ENCODE measurements at places on chromosomes 6 and 20.

GRCh38 chr6:137904822-137905617, 38.0 kb downstream of the TNFAIP3 start:
- DNase-seq: no peak

DNA sequence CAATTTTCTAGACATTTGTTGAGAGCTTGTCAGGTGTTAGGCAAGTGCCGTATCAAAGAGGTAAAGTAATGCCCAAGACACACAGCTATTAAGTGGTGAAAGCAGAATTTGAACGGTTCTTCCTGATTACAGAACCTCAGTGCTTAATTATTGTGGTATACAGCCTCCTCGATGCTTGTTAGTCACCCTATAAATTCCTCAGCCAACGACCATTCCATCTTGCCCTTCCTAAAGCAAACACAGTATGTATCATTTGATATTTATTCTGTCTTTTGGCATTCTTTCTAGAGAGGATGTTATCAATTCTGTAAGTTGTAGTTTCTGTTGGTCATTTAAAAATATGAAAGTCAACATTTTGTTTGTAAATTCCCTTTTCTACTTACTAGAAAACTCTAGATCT, 297.8 kb upstream of the BMP2 start:
- DNase-seq: no peak

GRCh38 chr20:52094693-52095092, 96.9 kb downstream of the ZFP64 start:
- no peak for DNase-seq

- DNase-seq: no peak
These were observed 67.5 kb downstream of the NDUFAF5 start for GRCh38 chr20:13852306-13852705.

DNA sequence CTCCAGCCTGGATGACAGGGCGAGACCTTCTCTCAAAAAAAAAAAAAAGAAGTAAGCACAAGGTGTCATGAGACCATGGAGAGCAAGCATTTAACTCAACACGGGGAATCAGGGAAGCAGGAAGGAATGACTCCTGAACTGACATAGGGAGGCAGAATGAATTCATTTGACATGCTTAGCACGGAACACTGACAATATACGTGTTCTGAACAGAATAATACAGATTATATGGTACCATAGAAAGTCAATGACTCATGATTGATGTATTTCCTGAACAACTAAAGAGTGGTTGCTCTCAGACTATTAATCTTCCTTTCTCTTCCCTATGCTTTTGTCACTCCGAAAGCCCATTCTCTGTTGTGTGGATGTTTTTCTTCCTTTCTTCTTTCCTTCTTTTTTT, 20.7 kb upstream of the ASIP start:
- no peak for DNase-seq

DNA sequence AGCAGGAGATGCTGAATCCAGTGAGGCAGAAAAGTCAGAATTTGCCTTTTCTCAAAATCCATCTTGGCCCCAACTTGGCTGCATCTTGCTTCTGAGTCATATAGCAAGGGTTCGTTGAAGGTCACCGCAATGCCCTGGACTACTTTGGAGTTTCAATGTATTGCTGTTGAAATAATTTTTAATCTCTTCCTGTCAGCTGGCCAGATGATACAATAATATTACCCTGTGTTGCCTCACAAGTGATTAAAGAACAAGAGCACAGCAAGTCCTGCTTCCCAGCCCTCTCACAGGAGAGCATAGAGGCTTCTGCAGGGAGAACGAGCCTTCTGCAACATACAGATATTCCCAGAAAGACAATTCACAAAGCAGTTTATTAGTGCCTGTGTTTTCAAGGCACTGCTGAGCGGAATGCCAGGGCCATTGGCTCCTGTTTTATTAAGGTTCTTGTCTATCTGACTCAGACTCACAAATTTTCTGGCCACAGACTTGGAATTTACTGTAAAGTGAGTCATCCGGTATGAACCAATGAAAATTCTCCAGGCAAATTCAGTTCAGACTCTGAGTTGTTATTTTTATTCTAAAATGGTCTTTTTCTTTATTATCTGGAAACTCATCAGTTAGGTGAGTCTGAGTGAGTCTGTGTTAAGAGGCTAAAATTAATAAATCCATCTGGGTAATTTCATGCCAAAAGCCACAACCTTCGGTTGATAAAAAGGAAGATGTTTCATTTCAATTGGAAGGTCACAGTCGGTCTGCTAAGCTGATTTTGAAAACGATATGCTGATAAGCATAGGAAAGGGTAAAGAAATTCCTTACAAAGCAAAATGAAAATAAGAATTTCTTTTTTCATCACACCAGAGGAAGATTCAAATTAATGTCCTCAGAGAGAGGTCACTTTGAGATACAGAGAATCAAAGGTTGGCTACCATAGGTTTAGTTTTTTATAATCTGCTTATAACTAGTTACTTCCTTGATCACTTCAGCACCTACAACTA, 289.4 kb upstream of the STXBP5 start:
- DNase-seq: peak; percentile 60

DNA sequence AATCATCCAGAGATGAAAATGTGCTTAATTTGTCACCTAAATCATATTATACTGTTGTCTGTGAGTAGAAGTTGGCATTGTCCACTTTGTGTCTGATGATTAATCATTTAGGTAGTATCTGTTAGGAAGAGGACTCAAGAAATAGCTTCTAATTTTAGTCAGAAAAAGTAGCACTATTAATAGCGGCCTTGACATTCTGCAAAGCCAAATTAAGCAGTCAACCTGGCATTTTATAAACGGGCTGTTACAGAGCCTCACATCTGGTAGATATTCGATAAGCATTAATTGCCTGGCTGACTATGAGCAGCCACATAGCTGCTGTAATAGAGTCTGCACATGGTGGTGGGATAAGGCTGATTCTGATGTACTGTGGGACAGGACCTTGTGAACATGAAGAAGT, 99.5 kb downstream of the KLHL32 start:
- DNase-seq: no peak

DNA sequence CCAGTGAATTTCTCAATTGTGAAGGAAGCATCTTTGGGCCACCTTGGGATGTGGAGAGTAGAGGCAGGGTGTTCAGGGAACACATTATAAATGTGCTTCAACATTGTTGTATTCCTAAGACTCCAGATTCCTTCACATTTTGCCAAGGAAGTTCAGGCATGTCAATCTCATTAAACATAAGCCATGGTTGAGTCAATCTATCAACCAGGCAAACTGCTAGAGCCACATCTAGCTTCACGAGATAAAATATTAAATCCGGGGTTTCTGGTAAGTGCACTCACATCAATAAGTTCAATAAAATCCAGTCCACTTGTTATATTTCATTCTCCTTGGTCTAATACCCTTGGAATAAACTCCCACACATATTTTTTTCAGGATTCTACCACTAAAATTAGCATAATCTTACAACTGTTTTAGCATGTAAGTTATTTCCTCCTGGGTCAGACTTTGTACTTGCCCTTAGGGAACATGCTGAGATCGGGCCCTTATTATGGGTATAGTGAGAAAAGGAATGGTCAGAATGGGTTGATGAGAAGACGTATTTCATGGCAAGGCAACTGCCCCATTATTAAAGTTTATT, 93.6 kb downstream of the ADTRP start:
- DNase-seq: no peak

- DNase-seq: peak; percentile 30
These were observed 100.1 kb upstream of the INSM1 start for GRCh38 chr20:20267685-20268370.

DNA sequence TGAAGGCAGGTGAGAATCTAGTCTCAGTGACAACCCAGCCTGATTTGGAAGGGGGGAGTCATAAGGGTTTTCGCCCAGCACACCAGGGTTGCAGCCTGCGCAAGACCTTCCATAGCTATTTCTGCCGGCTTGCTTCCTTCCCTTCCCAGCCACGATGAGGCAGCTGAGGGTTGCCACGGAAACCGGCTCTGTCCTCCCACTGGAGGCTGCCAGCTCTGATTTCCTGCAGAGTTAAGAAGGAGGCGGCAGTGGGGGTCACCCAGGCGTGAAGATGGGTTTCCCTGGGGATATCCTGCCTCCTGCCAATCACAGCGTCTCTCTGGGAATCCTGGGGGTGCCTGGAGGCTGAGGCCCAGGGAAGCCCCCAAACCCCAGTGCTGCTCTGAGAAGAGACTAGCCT, 23.1 kb upstream of the KCNB1 start:
- DNase-seq: peak; percentile 87

GRCh38 chr6:24864343-24864742, 65.6 kb upstream of the ARMH2 start:
- peak; percentile 42 for DNase-seq

DNA sequence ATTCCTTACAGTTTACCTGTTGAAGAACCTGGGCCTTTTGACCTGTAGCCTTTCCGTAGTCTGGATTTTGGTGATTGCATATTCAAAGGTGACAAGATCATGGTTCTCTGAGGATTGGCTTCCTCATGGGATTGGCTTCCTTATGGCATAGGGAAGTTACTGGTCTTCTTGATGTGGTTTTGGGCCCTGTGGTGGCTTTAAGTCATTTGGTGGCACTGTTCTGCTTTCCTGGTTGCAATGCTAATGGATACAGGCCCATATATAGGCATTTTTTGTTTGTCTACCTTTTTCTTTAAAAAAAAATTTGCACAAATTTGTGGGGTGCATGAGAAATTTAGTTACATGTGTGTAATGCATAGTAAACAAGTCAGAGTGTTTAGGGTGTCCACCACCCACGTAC, 185.7 kb downstream of the CDKAL1 start:
- no peak for DNase-seq

DNA sequence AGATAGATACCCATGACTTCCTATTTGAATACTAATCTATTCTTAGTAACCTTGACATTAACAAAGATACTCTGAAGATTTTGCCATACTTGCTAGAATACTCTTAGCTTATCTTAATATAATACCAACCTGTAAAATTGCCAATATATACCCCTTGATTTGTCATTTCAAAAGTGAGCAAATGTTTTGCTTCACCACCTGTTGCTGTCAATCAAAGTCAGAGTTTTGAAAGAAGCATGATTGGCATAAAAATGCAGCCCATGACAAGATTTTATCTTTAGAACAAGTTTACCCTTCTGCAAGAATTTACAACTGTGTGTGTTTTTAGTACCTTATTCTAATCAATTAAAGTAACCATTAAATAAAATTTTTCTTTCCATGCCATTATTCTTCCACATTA, 236.2 kb downstream of the TBX18 start:
- no peak for DNase-seq

GRCh38 chr6:167676000-167676665, 150.6 kb upstream of the AFDN start:
- no peak for DNase-seq

GRCh38 chr6:62976566-62976965, 234.7 kb upstream of the FKBP1C start:
- DNase-seq: no peak

DNA sequence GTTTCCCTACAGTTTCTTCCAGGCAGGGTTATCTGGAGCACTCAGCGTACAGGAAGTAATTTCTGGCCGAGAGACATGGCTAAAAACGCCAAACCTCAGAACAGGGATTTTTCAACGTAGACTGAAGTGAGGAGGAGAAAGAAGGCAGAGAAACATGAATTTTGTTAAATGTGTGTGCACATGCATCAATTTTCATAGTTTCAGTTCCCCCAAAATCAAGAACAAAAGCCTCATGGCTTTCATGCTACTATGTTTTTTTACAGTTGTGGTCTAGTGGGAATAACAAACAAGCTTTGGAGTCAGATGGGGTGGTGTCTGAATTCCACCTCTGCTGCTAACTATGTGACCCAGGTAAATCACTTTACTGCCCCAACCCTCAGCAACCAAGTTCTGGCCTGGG, 4.9 kb downstream of the TOMM34 start:
- DNase-seq: no peak

GRCh38 chr6:56328728-56329090, 81.3 kb upstream of the COL21A1 start:
- DNase-seq: no peak

DNA sequence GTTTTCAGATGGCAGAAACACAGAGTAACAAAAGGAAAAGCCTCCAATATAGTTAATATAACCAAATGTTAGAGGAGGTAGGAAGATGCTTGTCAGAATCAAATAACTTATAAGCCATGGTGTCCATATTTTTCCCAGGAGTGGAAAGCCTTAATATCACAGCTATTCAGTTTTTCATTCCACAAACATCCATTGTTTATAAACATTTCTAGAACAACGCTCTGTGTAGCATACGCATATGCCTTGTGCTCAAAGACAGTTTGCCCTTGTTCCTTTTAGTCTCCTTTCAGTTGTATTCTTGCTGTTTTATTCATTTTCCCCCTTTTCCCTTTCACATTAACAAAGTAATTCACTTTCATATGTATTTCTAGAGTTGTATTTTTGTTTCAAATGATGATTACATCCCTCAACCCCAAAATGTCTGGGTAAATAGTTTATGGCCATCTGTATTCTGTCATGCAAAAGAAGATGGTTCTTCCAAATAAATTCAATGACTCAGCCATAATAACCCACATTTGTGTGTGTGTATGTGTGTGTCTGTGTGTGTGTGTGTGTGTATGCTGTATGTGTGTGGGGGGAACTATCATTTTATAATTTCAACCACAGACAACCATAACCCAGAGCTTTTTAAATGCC, 455.7 kb upstream of the SOX4 start:
- DNase-seq: no peak

DNA sequence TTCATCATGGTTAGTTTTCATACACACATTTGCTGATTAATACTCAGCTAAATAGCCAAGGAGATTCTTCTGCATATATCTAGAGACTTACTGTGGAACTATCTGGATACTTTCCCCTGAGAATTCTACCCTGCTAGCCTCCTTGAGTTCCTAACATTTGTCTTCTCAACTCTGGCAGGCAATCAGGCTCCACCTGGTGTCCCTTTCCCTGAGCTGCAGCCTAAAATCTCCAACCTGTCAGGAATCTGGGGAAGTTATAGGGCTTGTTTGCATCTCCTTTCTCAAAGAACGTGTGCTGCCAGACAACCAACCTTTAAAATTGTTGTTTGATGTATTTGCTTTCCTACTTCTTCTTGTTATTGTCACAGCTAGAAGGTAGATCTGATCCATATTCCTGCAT, 73.4 kb downstream of the FUT9 start:
- DNase-seq: no peak

- no peak for DNase-seq
These were observed 5.6 kb upstream of the BMP6 start for GRCh38 chr6:7720346-7720745.

DNA sequence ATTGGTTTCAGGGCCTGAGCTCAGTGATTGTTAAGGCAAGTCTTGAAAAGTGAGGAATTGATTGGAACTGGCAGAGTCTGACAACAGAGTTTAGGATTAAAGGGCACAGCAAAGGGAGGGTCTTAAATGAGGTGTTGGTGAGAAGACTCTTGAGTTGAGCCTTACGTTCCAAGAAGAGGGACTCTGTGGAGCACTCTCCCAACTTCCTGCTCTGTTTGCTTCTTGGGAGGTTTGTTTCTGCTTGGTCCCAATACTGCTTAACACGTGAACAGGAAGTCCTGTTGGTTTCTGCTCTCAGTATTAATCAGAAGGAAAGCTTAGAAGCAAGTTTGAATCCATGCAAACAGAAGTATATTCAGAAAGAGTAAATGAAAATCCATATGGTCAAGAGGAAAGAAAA, 15.6 kb upstream of the SYNDIG1 start:
- DNase-seq: no peak

GRCh38 chr6:151199991-151200390, 39.8 kb upstream of the AKAP12 start:
- no peak for DNase-seq

Measured in BE2C (cell line).